MCF 10A (cell line): ENCODE measurements at places on chromosomes 6 and 20.

- H3K4me3 ChIP-seq = no peak overlapping the region
- H3K27ac ChIP-seq = no peak overlapping the region
- peaks cover 56% of the 10 kb centered on the region for H3K27me3 ChIP-seq
Observed at GRCh38 chr6:83854001-83854501, 891 bp downstream of the RIPPLY2 start.

DNA sequence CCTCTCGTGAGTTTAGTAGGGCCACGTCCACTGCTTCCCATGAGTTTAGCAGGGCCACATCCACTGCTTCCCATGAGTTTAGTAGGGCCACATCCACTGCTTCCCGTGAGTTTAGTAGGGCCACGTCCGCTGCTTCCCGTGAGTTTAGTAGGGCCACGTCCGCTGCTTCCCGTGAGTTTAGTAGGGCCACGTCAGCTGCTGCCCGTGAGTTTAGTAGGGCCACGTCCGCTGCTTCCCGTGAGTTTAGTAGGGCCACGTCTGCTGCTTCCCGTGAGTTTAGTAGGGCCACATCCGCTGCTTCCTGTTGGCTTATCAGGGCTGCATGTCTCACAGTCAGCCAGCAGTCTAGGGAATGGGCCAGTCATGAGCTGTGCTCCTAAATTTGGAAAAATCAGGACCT is 113.7 kb upstream of the QKI start:
- no peak overlapping the region for H3K4me3 ChIP-seq
- H3K4me1 ChIP-seq = no peaks in the 10 kb centered on the region
- no peak for DNase-seq
- no peaks in the 10 kb centered on the region for H3K27me3 ChIP-seq
- H3K36me3 ChIP-seq = no peaks in the 10 kb centered on the region

DNA sequence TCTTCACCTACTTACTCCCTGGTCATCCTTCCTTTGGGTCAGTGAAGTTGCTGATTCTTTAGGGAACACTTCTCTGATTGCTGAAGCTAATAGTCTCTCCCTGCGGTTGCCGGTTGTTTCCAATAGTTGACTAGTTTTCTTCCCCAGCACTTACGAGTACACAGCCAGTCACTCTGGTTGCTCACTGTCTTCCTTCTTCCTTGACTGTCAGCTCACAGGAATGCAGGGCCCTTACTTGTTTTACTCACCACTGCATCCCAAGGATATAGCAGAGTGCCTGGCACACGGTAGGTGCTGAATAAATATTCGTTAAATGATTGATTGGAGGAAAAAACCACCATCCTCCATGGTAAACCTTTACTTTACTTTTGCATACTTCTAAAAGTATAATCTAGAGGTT is 345.0 kb downstream of the QKI start:
- no peak for DNase-seq
- H3K27me3 ChIP-seq = no peaks in the 10 kb centered on the region
- peaks cover 5% of the 10 kb centered on the region for H3K36me3 ChIP-seq

DNA sequence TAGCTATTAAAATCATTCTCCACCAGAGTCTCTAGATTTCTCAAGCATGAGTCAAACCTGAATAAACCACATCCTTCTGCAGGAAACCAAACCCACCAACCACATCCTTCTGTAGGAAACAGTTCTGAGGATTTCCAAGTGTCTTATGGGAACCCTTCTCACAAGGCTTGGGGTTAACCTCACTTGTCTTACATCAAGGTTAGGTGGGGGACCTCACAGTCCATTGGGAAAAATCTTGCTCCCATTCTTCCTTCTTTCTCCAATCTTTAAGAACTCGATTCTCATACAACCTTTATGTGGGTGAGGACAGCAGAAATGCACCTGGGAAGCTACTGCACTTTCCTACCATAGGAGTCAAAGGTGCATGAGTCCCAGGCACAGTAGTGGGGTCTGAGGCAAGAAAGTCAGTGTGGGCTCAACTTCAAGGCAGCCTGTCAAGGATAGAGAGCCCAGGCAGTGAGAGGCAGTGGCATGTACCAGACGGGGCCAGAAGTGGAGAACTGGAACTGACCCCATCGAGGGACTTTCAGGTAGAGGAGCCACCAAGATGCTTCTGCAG is 114.5 kb downstream of the SLC22A3 start:
- DNase-seq = peak; percentile 76
- no peak overlapping the region for H3K4me3 ChIP-seq
- no peaks in the 10 kb centered on the region for H3K27me3 ChIP-seq
- H3K36me3 ChIP-seq = no peaks in the 10 kb centered on the region

DNA sequence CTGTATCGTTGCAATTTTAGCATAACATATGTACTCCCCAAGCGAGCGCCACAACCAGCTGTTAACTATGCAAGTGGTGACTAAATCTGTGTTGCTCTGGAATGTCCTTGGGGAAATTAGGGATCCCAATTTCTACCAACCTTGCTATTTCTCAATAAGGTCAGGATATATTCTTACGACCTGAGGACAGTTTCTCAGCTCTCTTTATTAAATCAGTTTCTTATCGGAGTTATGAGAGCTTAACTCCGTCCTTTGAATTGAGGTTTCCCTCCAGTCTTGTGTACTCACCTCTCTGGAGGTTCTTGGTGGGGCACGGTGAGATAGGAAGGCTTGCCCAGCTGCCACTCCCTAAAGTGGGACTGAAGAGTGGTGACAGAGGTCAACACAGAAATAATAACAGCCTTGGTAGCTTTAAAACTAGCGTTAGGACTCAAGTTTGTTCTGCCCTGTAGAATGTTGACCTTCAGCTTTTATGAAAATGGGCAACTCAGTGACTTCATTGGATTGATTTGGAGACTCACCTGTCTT is 694 bp downstream of the MRPS18B start:
- H3K27ac ChIP-seq = peak overlapping the region; percentile 99
- peak overlapping the region; percentile 83 for H3K4me3 ChIP-seq
- no peaks in the 10 kb centered on the region for H3K27me3 ChIP-seq
- H3K36me3 ChIP-seq = peaks cover 90% of the 10 kb centered on the region
- DNase-seq = no peak
- peaks cover 22% of the 10 kb centered on the region for H3K4me1 ChIP-seq

- no peak overlapping the region for H3K27ac ChIP-seq
- H3K4me3 ChIP-seq = no peak overlapping the region
- no peak for DNase-seq
- no peaks in the 10 kb centered on the region for H3K4me1 ChIP-seq
- peaks cover 24% of the 10 kb centered on the region for H3K27me3 ChIP-seq
- H3K36me3 ChIP-seq = no peaks in the 10 kb centered on the region
Observed at GRCh38 chr6:156348424-156348823, 428.8 kb upstream of the ARID1B start.

DNA sequence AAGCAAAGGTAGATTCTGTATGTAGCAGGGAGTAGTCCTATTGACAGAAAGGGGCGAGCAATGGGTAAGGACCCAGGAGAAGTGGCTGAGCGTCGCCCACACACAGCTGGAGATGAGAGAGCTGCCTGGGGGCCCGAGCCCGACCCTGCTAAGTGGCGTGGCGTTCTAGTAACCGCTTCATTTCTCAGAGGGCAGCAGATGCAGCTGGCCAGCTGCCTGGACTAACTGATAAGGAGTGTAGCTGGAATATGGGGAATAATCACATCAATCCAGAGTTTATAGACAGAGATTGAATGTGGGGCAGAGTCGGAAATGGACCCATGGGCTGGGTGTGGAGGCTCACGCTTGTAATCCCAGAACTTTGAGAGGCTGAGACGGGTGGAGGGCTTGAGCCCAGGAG is 64.4 kb downstream of the EZR start:
- H3K27me3 ChIP-seq = no peaks in the 10 kb centered on the region
- H3K4me1 ChIP-seq = no peaks in the 10 kb centered on the region
- DNase-seq = no peak
- no peak overlapping the region for H3K27ac ChIP-seq
- no peaks in the 10 kb centered on the region for H3K36me3 ChIP-seq
- no peak overlapping the region for H3K4me3 ChIP-seq

DNA sequence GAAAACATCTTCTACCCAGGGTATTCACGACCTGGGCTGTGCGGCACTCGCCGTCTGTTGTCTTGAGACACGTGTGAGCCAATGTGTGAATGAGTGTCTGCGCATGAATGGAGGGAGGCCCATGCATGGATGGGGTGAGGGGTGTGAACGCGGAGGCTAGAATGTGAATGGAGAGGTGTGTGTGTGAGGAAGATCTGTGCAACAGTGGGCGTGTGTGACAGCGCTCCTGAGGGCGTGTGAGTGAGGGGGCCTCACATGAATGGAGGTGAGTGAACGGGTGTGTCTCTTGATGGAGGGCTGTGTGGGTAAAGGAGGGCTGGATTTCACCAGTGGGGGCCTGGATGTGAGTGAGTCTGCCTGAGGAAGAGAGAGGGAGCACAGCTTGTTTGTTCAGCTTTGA is 146.0 kb downstream of the LRFN2 start:
- no peak for DNase-seq
- H3K4me3 ChIP-seq = no peak overlapping the region
- H3K36me3 ChIP-seq = no peaks in the 10 kb centered on the region
- no peaks in the 10 kb centered on the region for H3K4me1 ChIP-seq
- no peaks in the 10 kb centered on the region for H3K27me3 ChIP-seq
- H3K27ac ChIP-seq = no peak overlapping the region

DNA sequence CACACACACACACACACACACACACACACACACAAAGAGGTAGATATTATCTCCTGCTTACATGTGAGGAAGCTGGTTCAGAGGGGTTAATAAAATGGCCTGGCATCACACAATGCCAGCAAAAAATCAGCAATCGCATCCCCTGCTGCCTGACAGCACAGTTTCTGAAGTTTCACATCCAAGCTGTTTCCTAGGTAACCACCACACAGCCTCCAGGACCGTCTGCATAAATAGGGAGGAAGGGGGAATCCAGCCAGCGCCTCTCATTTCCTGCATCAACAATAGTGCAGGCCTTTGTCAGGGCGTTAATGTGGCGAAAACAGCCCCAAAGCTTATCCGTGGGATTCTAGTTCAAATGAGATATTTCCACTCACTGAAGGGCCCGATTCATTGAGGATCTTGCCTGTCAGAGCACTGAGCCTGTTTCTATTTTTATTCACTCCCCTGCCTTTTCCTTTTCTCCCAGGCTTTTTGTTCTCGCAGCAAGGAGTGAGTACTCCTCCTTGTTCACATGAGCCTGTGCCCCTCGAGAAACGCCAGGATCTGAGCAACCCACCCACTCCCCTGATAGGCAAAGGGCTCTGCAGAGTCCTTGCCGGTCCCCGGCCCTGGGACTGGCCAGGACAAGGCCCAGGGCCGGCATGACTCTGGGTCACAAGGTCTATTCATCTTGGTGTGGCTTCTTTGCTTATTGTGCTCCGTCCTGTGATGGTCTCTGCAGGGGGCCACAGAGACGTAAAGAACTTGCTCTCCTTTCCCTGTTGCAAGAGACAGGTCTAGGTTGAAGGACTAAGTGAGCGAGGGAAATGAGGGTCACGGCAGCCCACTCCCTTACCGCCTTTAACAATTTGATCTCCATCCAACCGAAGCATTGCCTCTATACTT is 32.7 kb downstream of the TUBB2B start:
- H3K36me3 ChIP-seq = no peaks in the 10 kb centered on the region
- no peaks in the 10 kb centered on the region for H3K27me3 ChIP-seq
- no peak for DNase-seq
- H3K27ac ChIP-seq = no peak overlapping the region
- no peaks in the 10 kb centered on the region for H3K4me1 ChIP-seq

GRCh38 chr20:1252416-1252815 is 13.7 kb upstream of the SNPH start:
- no peaks in the 10 kb centered on the region for H3K36me3 ChIP-seq
- DNase-seq = no peak
- peaks cover 45% of the 10 kb centered on the region for H3K27me3 ChIP-seq
- no peak overlapping the region for H3K4me3 ChIP-seq
- H3K4me1 ChIP-seq = no peaks in the 10 kb centered on the region

DNA sequence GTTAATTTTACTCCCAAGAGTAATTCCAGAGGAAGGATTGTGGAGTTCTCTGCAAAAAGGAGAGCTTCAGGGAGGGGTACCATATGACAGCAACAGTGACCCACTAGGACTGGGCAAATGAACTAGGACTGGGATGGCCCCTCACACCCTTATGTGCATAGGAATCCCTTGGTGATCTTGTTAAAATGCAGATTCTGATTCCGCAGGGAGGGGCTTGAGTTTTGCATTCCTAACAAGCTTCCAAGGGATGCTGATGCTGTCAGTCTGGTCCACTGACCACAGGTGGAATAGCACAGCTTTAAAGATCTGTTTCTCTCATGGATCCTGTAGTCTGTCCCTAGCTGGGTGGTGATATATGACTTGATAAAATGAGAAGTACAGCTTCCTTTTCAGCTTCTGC is 6.3 kb upstream of the FOXA2 start:
- no peak overlapping the region for H3K27ac ChIP-seq
- H3K4me3 ChIP-seq = no peak overlapping the region
- no peak for DNase-seq
- no peaks in the 10 kb centered on the region for H3K36me3 ChIP-seq
